ENCODE measurements at places on chromosomes 1 and 21.

- DNase-seq: no peak
Observed at GRCh38 chr1:36802018-36802417, 232.3 kb downstream of the GRIK3 start.

DNA sequence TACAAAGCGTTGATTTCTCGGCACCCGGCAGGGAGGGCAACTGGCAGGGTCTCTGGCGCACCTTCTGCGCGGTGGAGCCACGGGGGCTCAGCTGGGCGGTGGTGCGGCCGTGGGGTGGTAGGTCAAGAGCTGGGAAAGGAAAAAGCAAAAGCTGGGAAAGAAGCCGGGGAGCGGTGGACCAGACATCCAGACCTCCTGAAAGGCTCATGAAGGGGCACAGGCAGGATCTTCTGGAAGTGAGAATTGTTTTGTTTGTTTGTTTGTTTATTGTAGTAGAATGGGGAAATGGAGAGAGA is 7.2 kb upstream of the RNU1-1 start:
- DNase-seq: no peak

DNA sequence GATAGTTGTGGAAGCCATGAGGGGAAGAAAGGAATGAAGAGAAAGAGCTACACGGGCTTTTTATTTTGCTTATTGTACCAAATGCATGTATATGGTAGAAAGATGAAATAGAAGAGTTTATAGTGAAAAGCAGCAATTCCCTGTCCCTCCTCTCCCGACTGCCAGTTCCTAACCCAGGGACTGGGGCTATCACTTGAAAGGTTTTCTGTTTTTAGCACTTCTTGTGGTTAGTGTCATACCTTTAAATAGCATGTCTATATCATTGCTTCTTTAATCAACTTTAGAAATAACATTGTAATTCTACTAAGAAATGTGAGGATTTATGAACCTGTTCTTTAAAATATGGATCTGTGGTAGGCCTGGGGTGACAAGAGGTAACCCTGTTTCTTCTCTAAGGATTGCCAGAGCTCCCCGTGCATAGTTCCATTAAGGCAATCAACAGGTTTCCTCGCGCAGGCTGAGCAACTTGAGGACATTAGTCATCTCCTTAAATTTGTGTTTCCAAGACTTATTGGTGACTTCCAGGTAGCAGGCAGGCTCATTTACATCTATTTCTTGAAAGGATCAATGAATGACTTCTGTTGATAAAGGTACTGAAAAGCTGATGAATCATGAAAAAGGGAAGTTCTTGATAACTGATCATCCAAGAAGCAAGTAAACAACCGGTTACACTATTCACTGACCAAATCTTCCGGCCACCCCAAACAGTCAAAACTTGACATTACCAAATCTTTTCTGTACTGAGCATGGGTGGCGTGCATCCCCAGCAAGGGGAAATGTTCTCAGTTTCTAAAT is 37.8 kb upstream of the S1PR1 start:
- no peak for DNase-seq

GRCh38 chr1:8524627-8525157 is 206.8 kb downstream of the SLC45A1 start:
- DNase-seq: no peak

GRCh38 chr1:125066385-125066784 is 3881.6 kb downstream of the SRGAP2C start:
- no peak for DNase-seq

DNA sequence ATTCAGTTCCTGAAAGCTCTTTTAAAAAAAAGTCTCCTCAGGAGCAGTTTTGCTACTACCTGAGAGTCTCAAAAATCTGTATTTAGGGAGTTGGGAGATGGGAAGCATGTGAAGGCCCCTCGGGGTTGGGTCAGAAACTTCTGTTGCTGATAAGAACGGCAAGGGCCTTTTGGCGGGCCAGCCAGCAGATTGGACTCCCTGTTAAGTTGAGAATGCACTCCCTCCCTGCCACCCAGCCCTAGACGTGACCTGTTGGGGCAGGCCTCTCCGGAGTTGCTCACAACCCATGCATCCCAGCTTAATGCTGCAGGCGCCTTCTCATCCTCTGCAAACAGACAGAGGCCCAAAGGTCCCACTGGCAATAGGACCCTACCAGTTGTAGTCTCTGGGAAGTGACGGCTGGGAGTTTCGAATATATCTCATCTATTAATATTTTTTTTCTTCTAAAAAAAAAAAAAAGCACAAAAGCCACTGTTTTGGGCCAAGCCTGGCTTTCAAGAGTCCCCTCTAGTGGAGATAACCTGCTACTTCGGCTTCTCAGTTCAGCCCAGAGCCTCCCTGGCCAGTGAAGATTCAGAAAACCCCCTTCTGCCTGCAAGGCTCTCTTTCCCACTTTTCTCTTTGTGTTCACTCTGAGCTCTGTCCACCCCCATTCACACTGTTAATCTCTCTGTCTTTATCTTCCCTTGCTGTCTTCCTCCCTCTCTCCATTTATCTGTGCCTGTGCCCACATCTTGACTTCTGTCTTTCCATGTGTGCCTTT is 5.3 kb downstream of the PLXNA2 start:
- DNase-seq: no peak

- no peak for DNase-seq
Observed at GRCh38 chr1:54766726-54767125, 2.4 kb upstream of the PARS2 start.

DNA sequence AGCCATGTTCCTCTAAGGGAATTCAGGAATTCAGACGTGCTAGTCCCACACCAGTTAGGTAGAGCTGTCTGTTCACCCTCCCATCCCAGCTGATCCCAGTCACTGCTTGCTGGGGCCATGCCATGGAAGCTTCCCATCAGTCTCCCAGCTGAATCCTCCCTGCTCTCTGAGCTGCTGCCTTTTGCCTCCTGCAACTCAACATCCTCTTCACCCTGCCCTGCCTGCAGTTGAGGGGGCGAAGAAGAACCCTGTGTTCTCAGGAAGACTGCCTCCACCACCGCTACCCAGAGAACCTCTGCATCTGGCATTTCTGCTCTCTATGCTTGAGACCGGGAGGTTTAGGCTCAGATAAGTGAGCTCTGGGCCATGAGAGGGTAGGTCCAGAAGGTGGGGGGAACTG is 16.2 kb downstream of the CDCA8 start:
- no peak for DNase-seq

DNA sequence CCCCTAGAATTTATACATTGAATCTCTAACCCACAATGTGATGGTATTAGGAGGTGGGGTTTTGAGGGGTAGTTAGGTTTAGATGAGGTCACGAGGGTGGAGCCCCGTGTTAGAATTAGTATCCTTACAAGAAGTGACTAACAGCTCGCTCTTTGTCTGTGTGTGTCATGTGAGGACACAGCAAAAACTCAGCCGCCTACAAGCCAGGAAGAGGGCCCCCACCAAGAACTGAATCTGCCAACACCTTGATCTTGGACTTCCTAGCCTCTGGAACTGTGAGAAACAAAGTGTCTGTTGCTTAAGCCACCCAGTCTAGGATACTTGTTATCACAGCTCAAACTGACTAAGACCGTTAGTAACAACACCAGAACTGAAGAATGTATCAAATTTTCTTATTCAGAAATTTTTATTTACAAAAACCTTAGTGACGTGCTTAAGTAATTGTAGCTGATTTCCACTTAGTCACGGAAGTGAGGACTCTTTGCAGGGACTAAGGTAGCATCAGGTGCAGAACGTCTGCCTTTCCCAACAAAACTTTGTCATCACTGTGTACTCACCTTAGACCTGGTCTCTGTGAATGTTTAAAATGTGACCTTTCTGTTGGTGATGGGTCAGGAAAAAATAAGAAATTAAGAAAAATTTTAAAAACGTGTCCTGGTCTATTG is 24.5 kb upstream of the LRRC8C start:
- DNase-seq: no peak

GRCh38 chr1:187763465-187763864 is 934.7 kb downstream of the PLA2G4A start:
- DNase-seq: no peak

- DNase-seq: no peak
Observed at GRCh38 chr1:14037101-14037847, 337.3 kb downstream of the PRDM2 start.

- DNase-seq: no peak
Observed at GRCh38 chr1:219067350-219067712, 106.3 kb upstream of the LYPLAL1 start.

DNA sequence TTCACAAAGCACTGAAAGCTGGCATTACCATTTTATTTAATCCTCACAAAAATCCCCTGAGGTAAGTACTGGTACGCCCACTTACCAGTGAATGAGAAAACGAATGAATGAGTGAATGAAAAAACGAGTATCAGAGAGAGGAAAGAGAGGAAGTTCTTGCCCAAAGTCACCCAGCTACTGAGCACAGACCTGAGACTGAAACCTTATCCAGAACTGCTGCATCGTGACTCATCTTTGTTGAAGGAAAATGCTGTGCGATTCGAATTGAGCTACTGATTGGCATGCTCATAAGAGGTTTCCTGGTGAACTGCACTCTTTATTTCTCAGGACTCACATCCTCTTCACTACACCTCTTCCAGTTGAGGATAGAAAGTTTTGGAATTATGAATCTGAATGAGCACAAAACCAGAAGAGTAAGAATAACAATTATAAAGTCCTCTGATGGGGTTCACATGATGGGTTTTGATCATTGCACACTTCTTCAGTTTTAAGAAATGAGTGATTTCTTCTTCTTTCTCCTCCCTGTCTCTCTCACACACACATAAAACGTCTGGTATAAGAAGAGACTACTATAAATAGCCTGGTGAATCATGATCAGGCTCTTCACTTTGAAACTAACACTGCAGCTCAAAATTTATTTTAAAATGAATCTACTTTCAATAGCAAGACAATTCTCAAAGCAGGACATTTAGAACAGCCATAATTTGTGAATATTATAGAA is 32.1 kb downstream of the IL12RB2 start:
- DNase-seq: peak; percentile 34

DNA sequence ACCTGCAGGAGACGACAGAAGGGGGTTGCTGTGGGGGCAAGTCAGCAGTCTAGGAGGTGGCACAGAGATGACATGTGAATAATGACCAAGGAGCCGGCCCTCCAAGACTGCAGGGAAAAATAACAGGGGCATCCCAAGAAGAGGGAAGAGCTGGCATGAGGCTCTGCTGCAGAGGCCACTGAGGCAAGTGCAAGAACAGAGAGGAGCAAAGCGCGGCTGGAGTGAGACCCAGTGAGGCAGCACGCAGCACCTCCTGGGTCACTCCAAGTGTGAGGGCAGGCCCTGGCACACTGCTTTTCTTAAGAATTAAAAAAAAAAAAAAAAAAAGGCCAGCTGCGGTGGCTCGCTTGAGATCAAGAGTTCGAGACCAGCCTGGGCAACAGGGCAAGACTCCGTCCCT is 80.1 kb downstream of the SLC66A1 start:
- DNase-seq: no peak

GRCh38 chr1:155352631-155353030 is 31.9 kb downstream of the RUSC1 start:
- DNase-seq: no peak

DNA sequence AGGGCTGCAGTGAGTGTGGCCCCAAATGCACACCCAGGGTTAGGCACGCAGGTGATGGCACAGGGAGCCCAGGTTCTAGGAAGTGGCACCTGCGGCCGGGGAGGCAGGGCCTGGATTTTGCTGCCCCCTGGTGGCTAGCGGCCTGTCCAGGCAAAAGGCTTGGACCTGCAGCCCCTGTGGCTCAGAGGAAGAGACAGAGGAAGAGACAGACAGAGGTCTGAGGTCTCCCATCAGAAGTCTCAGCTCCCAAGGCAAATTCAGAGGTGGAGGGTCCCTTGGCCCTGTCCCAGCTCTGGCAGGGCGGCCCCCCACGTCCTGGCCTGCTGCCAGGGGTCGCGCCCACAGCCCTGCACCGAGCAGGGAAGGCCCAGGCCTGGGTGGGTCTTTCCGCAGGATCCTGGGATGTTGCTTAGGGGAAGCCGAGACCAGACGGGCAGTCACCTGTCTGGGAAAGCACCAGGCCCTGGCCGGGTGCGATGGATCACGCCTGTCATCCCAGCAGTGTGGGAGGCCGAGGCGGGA is 8.0 kb upstream of the TNFRSF14 start:
- DNase-seq: peak; percentile 83

DNA sequence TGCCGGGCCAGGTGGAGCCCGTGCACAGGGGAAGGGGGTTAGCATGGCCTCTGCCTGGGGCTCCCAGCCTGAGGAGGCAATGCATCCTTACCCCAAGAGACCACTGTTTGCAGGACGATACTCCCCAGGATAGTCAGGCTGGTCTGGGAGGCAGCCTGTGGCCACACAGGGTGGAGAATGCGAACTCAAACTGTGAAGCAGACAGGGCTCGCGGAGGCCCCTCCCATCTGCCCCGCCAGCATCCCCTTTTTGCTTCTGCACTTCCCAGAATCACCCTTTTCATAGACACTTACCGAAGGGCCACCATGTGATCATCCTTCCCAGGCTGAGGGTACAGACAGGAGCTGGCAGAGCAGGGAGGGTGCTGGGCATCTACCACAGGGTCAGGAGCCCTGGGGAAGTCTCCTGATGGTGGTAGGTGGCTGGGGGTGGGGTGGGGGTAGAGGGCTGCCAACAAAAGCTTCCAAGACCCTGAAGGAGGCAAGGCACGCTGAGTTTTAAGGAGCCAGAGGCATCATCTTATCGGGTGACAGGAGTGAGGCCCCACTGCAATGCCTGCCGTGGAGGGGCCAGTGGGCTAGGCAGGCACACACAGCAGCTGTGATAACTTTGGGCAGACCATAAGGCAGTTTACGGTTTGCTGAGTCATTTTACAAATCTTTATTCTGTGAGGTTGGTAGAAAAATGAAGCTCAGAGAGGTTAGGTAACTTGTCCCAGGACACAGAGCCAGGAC is 31.3 kb upstream of the BTG2 start:
- DNase-seq: no peak

GRCh38 chr1:66371233-66372005 is 162.5 kb upstream of the SGIP1 start:
- DNase-seq: no peak

- no peak for DNase-seq
Observed at GRCh38 chr1:225855503-225856300, 26.5 kb downstream of the TMEM63A start.

DNA sequence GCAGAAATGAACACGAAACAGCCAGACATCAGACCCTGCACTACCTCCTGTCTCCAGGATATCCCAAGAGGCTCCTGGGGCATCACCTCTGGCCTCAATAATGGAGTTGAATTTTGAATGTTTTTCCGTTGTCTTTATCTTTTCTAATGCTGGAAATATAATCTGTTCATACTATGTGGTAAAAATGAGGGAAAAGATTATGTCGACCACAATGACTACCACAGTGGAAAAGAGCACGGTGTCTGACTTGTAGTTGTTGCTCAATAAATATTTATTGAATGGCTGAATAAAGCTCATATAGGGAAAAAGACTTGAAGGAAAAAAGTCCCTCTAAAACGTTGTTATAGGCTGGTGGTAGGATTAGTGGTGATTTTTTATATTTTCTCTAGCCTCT is 44.6 kb upstream of the ROR1 start:
- DNase-seq: no peak

GRCh38 chr1:193629875-193630274 is 443.5 kb upstream of the B3GALT2 start:
- no peak for DNase-seq

- no peak for DNase-seq
Observed at GRCh38 chr21:16500271-16500670, 770.5 kb downstream of the USP25 start.

All from GM06990 (cell line).